ENCODE measurements at places on chromosomes 3 and 15.

DNA sequence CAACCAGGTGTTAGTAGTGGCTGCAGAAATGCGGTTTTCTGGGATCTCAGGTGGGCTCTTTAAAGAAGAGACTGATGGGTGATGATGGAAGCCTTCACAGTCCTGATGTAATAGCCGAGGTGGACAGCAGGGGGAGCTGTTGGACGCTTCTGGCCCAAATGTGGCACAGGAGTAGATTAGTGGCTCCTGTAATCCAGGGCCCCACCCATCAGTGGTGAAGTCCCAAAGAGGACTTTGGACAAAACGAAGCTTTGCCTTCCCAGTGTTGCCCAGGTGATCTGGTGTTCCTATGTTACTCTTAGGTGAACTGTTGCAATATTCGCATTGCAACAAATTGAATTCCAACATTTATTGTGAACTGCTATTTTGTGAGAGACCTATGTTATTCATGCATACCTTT is 31.8 kb upstream of the MYZAP start:
- DNase-seq: peak; percentile 11

DNA sequence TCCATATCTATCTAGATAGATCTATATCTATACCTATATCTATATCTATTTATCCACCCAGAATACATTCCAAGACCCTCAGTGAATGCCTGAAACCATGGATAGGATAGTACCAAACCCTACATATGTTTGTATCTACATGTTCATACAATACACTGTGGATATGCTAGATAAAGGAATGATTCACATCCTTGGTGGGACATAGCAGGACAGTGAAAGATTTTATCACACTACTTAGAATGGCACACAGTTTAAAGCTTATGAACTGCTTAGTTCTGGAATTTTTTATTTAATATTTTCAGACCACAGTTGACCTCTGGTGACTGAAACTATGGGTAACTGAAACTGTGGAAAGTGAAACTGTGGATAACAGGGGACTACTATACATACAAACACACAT is 198.8 kb upstream of the TTC14 start:
- no peak for DNase-seq

GRCh38 chr15:35003928-35004327 is 15.8 kb upstream of the ZNF770 start:
- DNase-seq: no peak

DNA sequence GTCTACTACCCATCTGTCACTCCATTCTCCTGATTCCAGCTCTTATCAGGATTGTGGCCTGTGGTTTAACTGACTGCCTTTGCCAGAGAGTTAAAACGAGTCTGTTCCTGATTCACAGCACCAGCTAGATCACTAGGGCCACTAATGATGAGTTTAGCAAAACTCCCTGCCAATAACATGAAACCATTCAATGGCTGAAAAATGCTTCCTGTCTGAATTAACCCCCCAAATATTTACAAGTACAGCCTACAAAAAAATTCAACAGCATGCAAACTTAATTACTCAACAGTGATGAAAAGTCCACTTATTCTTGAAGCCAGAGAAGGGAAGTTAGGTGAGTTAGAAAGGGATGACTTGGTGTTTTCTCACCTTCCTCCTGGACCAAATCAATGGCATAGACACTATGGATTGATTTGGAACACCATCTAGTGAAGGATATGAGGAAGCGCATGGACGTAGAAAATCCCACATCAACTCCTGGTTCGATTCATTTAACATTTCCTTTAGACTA is 141.4 kb downstream of the TGFBR2 start:
- DNase-seq: no peak

DNA sequence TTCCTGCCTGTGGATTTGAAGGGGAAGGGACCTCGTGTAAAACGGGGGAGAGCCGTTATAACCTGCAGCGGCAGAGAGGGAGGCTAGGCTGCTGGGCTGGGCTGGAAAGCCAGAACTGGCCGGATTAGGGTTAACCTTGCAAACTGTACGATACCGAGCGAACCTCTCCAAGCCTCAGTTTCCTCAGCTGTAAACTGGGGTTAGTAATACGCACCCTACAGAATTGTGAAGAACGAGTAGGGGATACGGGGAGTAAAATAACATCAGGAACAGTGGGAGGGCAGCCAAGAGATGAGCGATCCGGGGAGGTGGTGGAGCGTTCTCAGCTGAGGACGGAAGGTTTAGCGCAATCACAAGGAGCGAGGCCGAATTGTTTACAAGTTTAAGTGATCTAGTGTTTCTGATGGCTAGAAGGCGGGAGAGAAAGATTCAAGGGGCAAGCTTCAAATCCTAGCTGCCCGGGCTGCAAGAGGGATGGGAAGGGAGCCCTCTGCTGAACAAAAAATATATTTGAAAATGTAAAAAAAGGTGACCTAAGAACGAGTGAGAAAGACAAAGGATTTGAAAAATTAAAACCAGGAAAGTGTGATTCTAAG is 768 bp upstream of the SEMA5B start:
- DNase-seq: no peak

DNA sequence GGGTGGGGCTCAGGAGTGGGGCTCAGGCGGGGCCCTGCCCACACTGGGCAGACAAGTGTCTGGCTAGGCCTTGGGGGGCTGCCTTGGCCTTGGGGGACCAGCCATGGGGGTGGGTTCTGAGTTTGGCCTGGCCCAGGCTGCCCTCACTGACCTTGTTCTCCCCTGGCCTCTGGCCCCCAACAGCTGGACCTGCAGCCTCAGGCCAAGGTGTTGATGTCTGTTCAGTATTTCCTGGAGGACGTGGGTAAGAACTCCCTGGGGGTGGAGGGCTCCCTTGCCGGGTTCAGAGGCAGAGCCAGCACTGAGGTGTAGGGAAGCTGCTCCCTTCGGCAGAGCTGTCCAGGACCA is 20.0 kb downstream of the PRKCD start:
- DNase-seq: no peak

DNA sequence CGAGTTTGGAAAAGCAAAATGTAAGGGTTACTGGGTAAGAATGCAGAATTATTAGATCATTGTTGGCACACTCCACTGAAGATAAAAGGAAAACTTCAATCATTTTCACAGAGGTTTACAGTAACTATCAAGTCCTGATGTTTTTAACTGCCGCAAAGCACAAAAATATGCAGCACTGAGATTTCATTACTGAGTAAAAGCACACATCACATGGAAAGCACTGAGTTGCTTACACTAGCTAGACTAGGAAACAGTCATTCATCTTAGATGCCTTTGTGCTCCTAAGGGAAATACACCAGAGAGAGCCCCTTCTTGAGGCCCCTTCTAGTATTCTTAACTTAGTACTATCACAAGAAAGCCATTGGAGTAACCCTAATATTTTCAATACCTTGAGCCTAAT is 11.8 kb upstream of the P2RY1 start:
- no peak for DNase-seq

Data from stimulated activated CD8-positive, alpha-beta memory T cell treated with anti-CD3 and anti-CD28 coated beads, Interleukin-15, amount 100 ng/mL, for 4 hours (primary cell).